Fibroblast of skin of abdomen (primary cell): ENCODE measurements at places on chromosomes 4 and X.

DNA sequence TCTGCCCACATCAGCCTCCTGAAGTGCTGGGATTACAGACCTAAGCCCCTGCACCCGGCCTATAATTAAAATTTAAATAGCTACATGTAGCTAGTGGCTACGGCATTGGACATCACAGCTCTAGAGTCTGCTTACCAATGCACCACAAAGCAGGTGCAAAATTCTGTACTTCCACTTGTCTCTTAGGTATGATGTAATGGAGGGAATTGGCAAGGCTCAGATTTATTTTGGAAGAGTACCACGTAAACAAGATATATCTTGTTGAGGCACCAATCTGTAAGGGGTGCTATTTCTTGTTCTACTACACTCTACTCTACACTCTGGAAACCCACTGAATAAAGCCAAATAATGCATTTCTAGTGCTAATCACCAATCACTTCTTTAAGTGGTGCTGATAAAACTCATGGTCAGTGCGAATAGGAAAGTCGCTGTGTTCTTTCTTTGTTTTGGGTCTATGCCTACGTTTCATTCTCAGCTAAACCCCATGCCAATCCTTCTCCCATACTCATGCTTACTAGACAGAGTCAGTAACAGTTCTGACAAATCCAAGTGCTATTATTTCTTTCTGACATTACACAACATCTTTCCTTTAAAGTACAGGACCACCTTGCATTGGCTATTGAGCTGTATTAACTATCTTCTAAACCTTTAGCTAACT, 92.3 kb downstream of the GC start:
- DNase-seq, result no peak

DNA sequence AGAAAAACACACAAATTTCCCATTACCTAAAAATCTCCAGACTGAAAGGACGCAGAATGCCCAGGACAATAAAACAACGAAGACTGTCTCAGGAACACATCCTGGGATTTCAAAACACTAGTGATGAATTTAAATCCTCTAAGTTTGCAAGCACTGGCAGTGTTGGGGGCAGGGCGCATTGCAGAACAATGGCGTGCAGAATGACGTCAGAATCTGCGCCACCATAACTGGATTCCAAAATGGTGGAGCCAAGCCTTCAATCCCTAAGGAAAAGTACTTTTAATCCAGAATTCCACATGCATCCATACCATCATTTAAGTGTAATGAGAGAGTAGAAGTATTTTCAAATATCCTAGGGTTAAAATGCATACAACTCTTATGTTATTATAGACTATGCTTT, 679.1 kb downstream of the TRIML1 start:
- no peak for DNase-seq

DNA sequence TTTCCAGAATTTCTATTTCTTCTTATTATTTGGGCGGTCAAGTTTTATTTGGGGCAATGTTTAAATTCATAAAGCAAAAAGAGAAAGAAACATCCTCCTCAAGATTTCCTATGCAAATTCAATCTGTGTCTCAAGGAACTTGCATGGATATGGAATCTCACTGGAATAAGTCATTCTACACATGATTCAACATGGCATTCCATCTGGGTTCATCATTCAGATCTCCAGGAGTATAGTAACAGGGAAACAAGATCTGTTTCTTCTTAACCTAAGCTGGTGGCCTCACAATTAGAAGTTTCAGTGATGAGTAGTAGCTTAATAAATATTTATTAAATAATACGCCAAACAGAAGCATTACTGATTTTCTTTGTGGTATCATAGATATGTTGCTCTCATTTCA, 19.8 kb downstream of the KLHL34 start:
- DNase-seq, result peak; percentile 72

DNA sequence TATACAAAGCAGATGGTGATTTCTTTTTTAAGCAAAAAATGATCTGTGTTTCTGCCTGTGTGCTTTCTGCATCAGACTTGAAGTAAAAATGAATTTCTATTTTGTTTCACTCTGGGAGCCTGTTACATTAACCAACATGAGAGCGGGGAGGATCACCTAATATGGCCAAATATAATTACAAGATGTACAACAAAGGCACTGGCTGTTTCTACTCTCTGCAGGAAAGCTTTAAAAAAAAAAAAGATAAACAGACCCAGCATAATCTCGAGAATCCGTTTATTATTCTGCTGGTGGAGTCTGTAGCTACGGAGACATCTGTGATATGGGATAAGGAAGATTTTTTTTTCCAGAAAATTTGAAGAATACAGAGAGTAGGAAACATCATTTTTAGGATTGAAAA, 103.6 kb downstream of the COMMD8 start:
- DNase-seq, result no peak

GRCh38 chrX:17613979-17614588, 123.2 kb upstream of the SCML1 start:
- peak; percentile 42 for DNase-seq

- no peak for DNase-seq
Observed at GRCh38 chrX:45762699-45763647, 562.3 kb upstream of the DIPK2B start.

DNA sequence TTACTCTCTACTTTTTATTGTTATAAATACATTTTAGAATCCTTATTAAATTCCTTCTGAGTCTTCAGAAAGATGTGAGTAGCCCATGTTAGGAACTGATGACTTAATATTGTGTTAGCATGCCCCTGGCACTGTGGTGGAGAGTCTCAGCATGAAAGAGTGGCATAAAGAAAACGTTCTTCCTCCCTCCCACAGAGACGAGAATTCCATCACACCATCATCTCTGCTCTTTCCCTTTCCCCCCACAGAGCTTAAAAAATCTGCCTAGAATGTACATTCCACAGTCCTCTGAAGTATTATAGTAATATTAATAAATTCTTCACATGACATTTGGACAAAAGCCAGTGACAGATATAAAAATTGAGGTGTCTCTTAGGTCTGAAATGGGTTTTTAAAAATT, 117.8 kb upstream of the DKK2 start:
- DNase-seq, result peak; percentile 21

- DNase-seq, result no peak
Observed at GRCh38 chrX:45198301-45198700, 2.4 kb downstream of the DIPK2B start.

DNA sequence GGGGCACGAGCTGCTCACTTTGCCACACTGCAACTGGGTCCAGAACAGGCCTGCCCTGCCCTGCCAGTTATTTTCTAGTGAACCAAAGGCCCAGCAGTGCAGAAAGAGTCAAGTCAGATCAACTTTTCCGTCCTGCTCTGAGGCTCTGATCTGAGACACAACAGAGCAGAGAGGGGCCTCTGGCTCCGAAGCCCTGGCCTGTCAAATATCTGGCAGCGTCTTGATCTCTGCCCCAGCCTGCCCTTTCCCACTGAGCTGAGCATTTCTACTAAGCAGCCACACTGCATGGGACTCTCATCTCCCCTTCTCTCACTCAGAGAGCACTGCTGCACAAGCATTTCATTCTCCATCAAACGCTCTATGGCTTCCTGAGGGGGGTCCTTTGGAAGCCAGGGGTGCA, 11.8 kb downstream of the IGFBP7 start:
- DNase-seq, result no peak

- DNase-seq, result no peak
Observed at GRCh38 chr4:155208258-155209054, at the start of gene NPY2R. Gene NPY2R, plus strand, starts transcription at chr4:155208636. Its CDS starts 5,304 bp downstream, at chr4:155213940.

- no peak for DNase-seq
Observed at GRCh38 chr4:150068300-150068960, 9.8 kb upstream of the DCLK2 start.

- peak; percentile 2 for DNase-seq
Observed at GRCh38 chr4:69828828-69829227, 31.1 kb downstream of the SULT1E1 start.

GRCh38 chrX:54641530-54641929, 111.5 kb downstream of the GNL3L start:
- DNase-seq, result no peak

GRCh38 chrX:72040506-72040905, 91.2 kb downstream of the RTL5 start:
- DNase-seq, result no peak

DNA sequence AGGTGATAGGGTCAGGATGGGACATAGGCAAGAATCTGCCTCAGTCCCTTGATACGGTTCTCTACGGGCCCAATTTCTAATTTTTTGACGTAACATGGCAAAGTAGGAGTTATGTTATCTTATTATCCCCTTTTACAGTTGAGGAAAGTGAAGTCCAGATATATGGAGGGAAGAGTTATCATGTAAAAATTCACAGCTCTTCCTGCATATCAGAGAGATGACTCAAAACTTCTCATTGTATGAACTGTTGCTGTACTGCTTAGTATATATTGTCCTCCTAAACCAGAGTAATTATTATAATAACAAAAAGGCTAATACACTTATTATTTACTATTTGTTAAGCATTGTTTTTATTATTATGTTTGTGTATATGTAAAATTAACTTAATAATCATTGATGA, 260.5 kb upstream of the IGFBP7 start:
- DNase-seq, result no peak

- DNase-seq, result no peak
Observed at GRCh38 chrX:40444798-40445496, 135.8 kb upstream of the ATP6AP2 start.

DNA sequence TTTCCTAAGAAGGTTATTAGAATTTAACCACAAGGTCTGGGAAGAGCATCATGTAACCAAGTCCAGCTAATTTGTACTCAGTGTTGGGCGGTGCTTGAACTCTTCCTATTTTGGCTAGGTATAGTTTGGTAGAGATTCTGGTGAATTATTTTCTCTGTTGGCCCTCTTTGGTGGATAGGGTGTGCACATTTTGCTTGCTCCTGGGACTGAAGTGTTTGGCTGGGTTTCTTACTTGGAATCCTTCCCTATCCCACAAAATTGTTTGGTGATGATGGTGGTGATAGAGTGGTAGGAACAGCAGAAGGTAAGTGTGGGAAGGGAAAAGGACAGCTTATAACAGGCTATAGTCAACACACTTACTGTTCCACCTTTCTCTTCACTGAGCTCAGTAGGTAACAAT, 194.8 kb upstream of the GPC4 start:
- DNase-seq, result peak; percentile 65

DNA sequence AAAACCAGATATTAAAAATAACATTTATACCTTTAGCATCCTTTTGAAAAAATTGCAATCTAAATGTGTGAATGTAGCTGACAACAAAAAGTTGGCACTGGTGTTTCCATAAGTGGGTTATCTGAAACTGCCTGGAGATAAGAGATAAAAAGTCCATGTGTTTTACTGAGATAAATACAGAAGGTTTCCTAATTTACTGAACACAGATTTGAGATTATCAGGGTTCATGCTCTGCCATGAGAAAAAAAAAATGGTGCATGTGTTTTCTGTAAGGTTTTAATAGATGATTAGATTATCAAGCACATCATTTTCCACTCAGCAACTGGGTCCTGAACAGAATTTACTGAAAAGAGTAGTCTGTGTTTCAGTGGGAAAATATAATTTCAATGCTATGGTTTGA, 326.2 kb upstream of the SLIT2 start:
- no peak for DNase-seq

DNA sequence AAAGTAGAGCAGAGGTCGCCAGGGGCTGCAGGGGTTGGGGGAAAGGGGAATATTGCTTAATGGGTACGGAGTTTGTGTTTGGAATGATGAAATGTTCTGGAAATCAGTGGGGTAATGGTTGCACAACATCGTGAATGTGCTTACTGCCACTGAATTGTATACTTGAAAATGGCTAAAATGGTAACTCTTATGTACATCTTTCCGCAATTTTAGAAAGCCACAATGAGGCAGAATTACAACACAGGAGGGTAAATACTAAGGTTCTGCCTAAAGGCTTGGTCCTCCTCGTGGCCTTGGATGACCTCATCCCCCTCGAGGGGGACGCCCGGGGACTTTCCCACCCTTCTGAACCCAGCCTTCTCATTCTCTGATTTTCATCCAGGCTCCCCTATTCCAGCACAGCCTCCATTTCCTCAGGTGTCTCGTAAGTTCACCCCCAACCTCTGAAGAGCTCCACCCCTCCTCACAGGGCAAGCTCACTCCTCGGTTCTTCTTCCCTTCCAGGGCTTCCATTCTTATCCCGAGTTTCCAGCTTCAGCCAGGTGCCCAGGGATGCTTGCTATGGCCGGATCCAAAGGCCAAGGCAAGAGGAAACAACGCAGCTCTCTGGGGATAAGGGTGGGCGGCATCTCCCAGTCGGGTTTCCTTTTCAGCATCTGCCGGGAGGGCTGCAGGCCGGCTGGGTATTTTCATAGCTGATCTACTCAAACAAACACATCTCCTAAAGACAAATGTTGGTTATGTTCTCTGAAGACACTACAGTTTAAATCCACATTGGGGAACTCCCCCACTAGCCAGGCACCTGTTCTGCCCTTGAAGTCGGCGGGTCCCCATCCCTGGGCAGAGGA, 71.3 kb upstream of the ACSL1 start:
- no peak for DNase-seq

GRCh38 chr4:40180356-40180755, 16.5 kb upstream of the RHOH start:
- peak; percentile 91 for DNase-seq

DNA sequence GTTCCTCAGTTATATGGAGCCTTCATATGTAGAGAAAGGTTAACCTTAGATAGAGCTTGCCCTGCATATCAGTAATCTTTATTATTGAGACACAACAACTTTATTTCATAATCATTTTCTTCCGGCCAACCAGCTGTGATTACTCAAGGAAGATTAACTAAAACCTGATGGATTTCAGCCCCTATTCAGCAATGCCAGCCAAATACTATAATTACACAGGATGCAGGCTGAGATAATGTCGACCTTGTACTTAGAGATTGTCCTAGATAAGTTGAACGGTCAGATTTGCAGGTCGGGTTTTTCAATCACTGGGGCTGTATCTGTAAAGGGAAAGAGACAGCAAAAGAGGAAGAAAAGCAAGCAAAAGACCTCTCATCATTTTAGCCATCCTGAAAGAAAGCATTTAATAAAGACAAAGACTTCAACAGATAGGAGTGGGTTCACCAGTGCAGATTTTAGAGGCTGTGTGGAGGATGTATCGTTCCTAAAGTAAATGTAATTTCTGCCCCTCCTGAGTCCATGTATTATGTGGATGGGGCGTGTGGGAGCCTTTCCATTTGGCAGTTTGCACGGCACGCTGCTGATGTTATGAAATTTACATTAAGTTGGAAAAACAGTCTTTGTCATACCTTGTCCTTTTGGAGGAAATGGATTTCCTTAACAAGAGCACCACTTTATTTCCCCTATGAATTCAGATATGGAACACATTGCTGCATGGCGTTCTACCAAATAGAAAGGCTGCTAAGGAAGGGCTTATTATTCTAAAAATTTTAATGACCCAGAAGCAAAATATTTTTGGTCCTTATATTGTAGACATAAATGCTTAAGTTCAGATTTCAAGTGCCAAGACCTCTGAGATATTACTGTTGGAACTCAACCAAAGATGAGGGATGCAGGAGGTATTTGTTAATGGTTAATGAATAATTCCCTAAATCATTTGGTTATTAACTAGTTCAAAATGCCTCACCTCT, 496.7 kb downstream of the SPRY1 start:
- DNase-seq, result peak; percentile 76

- no peak for DNase-seq
Observed at GRCh38 chrX:120647127-120647526, 17.3 kb upstream of the C1GALT1C1 start.

DNA sequence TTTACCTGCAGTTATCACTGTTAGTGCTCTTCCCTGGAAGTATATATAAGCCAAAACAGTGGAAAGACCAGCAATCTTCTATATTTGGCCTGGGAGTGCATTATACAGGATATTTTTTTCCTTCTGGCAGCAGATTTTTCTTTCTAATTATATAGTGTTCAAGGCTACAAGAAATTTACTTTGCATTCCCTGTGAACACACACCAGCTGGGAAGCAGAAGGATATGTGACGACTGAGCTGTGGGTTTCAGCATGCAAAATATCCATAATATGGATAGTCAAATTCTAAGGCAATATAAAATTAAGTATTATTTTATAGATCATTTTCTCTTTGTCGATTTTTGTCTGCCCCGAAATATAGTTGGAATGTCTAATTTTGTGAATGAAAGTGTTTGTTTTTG, 31.2 kb downstream of the GUCY1B1 start:
- DNase-seq, result no peak
